ENCODE measurements at places on chromosomes 16 and 17.

GRCh38 chr16:53556521-53556920 lies 53.5 kb upstream of the AKTIP start:
- DNase-seq, result no peak

- DNase-seq, result no peak
These were observed 631 bp downstream of the TRAF7 start for GRCh38 chr16:2155977-2156848.

DNA sequence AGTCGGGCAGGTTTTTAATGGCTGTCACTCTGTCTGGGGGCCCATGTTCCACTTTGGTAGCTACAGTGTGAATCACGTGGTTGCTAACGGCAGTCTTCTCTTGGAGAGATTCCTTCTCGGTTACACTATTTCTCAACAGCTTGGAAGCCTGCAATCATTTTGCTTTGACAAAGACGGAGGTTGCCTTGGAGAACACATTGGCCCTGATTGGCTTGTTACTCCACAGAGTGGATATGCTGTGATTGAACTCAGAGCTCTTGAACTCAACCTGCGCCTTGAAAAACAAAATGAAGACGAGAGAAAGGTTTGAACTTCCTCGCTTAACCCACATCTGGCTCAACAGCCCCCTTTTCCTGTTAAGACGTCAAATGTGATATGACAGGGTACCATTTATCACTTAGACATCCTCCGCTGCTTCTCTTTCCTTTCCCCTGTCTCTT lies 218.9 kb downstream of the MAF start:
- no peak for DNase-seq

GRCh38 chr16:82037666-82038065 lies 2.6 kb downstream of the HSD17B2 start:
- DNase-seq, result no peak

GRCh38 chr17:21418446-21419298 lies 42.5 kb downstream of the KCNJ12 start:
- no peak for DNase-seq

DNA sequence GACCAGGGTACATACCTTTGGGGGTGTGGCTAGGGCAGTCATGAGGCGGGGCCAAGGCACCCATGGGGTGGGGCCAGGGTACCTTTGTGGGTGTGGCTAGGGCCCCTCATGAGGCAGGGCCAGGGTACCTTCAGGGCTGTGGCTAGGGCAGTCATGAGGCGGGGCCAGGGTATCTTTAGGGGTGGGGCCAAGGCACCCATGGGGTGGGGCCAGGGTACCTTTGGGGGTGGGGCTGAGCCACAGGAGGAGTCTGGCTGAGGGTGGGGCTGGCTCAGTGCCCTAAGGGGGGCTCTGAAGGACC lies 3.5 kb downstream of the GNG13 start:
- DNase-seq, result no peak

GRCh38 chr17:48909783-48910182 lies 1.6 kb downstream of the UBE2Z start:
- no peak for DNase-seq

DNA sequence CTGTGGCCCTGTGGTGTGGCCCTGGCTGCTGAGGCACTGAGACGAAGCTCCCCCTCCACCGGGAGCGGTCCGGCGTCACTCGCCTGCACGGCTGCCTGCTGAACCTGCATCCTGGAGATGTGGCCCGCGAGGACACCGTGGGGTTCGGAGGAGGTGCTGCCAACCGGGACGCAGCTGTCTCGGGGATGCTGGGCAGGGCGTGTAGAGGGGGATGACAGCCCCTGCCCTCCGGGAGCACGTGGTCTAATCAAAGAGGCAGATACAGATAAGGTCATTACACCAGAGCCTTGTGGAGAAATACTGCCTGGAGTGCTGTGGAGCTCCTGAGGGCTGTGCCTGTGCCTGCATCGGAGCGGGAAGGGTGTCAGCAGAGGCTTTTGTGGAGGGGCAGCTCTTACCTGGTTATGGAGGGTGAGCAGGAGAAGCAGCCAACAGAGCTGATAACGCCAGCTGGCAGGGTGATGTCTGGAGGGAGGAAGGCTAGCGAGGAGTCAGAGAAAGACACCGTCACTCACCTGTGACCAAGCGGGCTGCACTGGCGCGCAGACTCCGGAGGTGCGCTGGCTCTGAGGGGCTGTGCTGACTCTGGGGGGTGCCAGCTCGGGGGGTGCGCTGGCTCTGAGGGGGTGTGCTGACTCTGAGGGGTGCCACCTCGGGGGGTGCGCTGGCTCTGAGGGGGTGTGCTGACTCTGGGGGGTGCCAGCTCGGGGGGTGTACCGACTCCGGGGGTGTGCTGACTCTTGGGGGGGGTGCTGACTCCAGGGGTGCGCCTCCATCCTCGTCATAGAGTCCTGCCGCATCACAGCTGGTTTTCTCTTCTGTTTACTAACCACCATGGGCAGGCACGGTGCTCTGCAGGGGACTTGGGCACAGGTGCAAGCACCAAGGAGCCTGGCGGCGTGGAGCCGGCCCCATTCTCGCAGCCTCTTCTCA lies 104.7 kb upstream of the CHMP6 start:
- no peak for DNase-seq

DNA sequence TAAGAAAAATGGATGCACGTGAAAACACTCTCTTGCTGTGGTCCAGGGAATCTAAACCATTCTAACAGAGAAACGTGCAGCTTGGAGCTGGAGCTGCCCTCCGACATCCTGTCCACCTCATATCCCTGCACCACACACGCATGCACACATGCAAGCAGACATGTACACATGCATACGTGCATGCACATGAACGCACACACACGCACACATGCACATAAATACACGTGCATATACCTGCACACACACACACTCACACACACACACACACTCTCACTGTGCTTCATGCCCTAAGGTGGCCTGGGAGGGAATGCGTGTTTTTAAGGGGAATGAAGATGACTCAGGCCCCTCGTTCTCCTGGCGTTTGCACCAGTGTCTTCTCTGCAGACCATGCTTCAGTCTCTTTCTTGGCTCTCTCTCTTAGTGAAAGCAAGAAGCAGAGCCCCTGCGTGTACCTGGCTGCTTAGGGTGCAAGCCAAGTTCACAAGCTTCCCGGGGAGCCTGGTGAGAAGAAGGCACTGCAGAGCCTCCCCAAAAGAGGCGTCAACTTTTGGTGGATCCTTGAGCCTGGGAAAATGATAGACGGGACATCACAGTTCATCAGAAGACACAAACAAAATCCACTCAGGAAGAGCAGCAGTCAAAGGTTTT lies 72.8 kb downstream of the GOSR1 start:
- DNase-seq, result no peak

DNA sequence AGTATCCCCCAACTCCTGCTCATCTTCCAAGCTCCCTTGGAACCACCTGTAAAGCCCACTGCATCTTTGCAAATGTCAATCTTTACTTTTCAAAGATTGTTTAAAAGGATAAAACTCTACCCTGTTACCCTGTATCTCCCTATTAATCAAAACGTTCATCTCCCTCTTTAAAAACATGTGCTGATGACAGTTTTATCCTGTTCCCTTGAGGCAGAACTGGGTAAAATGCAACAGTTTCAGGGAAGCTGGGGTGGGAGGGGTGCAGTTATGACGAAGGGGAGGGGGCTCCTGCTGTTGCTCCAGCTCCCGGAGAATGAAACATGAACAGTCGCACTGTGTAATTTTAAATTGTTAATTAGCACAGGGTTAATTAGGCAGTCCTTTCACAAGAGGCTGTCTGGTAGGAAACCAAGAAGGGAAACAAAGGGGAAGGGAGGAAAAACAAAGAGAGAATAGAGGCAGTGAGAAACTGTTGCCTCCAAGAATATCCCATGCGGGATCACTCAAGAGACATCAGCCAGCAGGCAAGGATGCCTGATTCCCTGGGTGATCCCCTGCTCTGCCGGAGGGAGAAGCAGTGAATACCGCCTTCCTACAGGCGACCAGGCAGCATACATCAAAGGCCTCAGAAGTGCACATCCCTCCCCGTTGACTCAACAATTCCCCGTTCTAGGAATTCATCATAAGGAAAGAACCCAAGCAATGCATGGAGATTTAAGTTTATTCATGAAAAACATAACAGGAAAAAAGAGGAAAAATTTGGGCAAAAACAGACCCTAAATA lies 84.2 kb downstream of the ZFHX3 start:
- no peak for DNase-seq

- DNase-seq, result no peak
These were observed 21.0 kb downstream of the SNN start for GRCh38 chr16:11689031-11689840.

DNA sequence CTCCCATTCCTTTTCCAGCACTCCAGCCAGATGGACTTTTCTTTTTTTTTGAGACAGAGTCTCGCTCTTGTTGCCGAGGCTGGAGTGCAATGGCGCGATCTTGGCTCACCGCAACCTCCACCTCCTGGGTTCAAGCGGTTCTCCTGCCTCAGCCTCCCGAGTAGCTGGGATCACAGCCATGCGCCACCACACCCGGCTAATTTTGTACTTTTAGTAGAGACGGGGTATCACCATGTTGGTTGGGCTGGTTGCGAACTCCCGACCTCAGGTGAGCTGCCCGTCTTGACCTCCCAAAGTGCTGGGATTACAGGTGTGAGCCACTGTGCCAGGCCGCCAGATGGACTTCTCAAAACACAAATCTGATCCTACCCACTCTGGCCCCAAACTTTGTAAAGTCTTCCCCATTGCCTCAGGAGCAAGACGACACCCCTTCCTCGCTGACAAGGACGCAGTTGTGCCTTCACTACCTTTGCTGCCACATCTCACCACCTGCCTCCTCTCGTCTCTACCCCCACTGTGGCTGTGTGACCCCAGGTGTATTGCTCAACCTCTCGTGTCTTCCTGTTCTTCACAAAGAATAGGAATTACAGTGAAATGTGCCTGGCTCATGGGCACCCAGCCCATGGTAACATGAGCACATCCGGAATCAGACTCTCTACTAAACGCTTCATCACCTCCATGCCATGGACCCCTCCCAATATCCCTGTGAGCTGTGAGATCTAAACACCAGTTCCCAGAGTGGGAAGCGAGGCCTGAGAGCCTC lies 3.7 kb upstream of the BANP start:
- no peak for DNase-seq

DNA sequence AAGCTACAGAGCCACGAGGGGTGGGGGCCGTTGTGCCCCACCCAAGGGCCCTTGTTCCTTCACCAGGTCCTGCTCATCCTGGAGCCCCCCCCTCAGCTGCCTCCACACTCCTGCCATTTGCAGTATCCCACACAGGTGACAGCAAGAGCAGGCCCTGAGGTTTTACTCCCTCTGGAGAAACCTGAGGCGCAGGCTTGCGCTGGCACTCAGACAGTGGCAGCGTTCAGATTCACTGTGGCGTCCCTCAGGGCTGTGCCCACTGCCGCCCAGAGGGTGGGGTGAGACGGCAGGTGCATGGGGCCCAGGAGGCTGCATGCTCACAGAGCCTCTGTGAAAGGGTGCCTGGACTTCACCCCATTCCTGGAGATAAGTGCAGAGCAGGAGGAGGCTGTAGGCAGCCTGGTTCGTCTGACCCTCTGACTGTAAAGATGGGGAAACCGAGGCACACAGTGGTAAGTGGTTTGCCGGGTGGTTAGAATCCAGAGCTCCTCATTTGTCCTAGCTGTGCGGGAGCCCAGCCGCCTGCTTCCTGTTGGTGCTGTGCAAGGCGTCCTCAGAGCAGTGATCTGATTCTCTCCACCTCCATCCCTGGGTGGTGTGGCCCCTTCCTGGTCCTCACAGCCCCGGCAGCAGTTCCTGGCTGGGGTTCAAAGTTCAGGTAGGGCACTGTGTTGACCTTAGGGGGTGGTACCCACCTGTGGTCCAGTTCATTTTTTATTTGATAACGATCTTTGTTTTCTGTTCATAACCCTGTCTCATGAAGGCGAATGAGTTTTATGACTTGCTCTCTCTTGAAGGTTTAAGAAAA lies 1.6 kb downstream of the SPIRE2 start:
- DNase-seq, result no peak

DNA sequence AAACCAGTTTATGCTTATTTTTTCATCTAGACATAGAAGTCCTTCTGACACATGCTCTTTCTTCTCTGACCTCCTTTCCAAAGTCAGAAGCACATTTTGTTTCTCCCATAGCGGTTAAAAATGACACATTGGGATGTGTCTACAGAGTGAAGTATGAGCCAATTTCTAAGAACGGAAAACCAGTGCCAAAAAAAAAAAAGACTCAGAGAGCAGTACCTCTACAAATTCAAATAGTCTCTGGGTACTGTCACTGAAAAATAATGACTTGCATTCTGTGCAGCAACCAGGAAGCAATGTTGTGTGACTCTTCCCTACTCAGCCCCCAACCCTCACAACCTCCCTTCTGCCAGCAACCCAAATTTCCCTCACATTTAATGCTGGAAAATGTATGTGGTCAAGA lies 145.5 kb upstream of the PMFBP1 start:
- no peak for DNase-seq

DNA sequence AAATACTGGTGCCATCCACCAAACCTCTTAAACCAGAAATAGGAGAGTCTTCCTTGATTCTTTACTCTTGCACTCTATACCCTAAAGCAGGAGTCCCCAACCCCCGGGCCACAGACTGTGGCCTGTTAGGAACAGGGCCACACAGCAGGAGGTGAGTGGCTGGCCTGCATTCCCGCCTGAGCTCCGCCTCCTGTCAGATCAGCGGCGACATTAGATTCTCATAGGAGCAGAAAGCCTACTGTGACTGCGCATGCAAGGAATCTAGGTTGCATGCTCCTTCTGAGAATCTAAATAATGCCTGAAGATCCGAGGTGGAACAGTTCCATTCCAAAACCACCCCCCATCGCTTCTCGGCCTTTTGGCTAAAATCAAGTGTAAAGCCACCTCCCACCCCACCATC lies 30.3 kb upstream of the SRCIN1 start:
- no peak for DNase-seq

GRCh38 chr16:28617874-28618273 lies 8.0 kb upstream of the SULT1A1 start:
- no peak for DNase-seq

Data from LNCaP clone FGC (cell line).